Muscle of leg (tissue), 16 donors: ENCODE measurements at places on chromosomes 7 and 10. TPM values are rescaled to one million over a fixed set of nuclear protein-coding genes. Genes with fewer than 3 reads are reported as not detected.

GRCh38 chr10:92125144-92125543 is 165.7 kb downstream of the CPEB3 start:
- peak; percentile 61 for DNase-seq

- no peak for DNase-seq
Observed at GRCh38 chr10:57769298-57769697, 498.4 kb downstream of the IPMK start.

GRCh38 chr10:103637011-103637410 is 143.5 kb downstream of the NEURL1 start:
- peak; percentile 58 for DNase-seq

GRCh38 chr7:131196803-131197202 is 130.9 kb upstream of the MKLN1 start:
- DNase-seq = peak; percentile 19

The RARRES2 gene
- polyA plus RNA-seq = 58.4 TPM

The ENTPD7 gene
- 4.7 TPM for polyA plus RNA-seq

The OR6B1 gene
- polyA plus RNA-seq = not detected

The PGAM2 gene
- 234 TPM for polyA plus RNA-seq
